Stimulated activated CD4-positive, alpha-beta T cell treated with anti-CD3 and anti-CD28 coated beads, Interleukin-15, amount 100 ng/mL, for 48 hours (primary cell): ENCODE measurements at places on chromosomes 4 and X.

DNA sequence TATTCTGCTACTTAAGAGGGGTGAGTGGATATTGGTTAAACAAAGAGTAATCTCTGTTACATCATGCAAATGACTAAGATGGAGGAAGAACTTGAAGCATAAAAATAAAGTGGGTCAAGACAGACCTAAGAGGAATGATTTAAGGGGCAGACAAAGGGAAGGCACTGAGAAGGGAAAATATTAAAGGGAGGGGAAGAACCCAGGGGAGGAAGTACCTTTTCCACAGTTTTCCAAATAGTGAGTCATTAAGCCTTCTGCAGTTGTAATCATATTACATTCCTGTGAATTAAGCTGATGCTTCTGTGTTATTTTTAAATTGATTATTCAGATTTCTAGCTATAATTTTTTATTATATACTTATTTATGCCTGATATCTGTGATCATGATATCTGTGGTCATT is 253.3 kb downstream of the CENPC start:
- no peak for DNase-seq

GRCh38 chr4:52951016-52951415 is 88.9 kb downstream of the RASL11B start:
- DNase-seq = no peak

- no peak for DNase-seq
Observed at GRCh38 chr4:113444386-113444785, 317.2 kb downstream of the CAMK2D start.

DNA sequence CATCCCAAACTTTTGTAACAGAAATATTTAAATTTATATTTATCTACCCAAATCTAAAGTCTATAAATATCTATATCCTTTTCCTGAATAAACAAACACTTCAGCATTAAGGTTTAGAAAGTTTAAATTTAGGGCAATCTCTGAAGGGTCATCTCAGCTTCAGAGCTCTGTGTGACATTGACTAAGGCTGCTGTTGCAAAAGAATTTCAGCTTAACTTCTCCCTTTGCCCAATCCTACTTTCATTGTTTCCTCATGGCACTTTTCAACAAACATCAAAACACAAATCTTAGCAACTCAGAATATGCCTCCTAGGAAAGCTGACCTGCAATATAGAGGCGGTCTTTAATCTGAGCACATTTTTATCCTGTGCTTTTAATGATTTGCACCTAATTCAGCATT is 79.7 kb upstream of the BANK1 start:
- no peak for DNase-seq

GRCh38 chr4:120348521-120348920 is 281.9 kb upstream of the MAD2L1 start:
- DNase-seq = no peak
